ENCODE measurements at places on chromosomes 12 and 14.

DNA sequence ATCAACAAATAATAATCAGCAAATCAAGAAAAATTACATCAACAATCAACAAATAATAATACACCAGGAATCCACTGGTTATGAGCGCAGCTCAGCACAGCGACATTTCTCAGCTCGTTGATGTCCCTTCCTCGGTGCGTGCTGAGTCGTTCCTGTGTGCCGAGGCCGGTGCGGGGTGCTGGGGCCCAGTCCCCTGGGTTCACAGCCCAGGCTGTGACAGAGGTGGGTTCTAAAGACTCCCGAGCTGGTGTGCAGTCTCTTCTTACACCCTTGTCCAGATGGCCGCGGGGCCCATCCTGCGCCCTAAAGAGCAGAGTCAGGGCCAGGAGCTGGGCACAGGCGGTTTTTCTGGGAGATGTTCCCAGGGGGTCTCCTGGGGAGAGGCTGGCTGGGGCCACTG is 26.9 kb upstream of the TRAF3 start:
- DNase-seq, result no peak

DNA sequence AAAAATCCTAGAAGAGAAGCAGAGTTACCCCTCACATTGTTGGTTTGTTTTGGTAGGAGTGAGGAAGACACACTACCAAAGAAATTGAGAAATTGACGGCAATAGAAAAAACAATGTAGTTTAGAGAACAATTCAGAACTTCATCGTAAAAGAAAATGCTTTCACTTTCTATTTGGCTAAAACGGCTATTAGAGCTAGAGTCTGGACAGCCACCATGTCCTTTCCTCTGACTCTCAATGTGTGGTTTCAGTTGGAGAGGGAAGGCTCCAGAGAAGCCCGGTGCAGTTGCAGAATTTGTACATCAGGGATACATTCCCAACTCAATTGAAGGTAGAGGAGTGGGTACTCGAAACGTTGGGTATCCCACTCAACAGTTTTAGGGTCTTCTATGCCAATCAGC is 535.3 kb downstream of the GALC start:
- DNase-seq, result no peak

GRCh38 chr12:1044199-1044598 is 53.2 kb downstream of the ERC1 start:
- DNase-seq, result no peak

DNA sequence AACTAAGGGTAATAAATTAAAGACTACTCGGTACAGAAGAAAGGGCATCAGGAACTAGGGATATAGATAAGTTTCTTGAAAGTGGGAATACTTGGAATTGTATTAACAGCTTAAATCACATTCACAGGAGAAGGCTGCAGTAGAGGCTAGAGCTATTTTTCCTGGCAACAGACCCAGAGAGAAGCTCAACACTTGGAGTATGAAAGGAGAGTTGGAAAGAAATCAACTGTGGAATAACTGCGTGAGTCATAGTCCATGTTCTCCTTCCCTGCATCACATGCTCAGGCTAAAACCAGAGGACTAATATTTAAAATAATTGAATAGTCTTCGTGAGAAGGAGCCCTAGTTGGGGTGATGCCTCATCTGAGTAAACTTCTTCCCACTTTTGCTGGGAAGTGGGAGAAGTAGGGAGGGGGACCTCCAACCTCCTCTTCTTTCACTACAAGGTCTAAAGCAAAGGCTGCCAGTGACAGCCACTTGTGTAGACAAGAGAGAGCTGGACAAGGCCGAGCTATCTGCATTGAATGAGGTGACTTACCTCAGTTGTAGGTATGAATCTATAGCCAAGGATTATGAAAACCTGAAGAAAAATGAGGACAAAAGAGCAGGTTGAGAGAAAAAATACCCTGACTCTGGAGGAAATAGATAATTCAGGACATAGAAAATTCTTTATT is 32.7 kb downstream of the DYRK2 start:
- no peak for DNase-seq

DNA sequence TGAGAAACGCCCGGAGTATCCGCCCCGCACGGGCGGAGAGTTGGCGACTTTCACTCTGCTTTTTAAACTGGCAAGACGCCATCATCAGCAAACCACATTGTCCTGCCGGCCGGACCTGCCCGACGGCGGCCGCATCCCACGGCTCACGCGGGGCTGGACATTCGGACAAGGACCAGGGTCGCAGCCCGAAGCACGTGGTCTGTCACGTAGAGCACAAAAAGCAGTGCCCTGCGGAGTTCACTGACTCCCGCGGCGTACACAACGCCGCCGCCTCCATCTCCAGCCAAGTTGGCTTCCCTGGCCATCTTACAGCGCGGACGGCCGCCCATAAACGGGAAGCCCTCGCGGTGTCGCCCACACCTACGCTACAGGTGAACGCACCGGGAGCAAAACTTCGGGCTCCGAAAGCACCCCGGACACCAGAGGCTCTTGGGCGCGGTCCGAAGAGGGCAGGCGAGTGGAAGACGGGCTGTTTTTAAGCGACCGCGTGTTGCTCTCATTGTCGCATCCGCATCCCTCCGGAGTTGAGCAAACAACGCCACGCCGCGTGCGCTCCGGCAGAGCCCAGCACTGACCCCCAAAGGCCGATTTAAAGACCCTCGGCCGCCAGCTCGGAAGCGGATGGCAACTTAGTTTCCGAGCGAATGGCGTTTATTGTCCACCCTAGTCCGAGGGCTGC is 966 bp downstream of the SINHCAF start:
- peak; percentile 23 for DNase-seq

DNA sequence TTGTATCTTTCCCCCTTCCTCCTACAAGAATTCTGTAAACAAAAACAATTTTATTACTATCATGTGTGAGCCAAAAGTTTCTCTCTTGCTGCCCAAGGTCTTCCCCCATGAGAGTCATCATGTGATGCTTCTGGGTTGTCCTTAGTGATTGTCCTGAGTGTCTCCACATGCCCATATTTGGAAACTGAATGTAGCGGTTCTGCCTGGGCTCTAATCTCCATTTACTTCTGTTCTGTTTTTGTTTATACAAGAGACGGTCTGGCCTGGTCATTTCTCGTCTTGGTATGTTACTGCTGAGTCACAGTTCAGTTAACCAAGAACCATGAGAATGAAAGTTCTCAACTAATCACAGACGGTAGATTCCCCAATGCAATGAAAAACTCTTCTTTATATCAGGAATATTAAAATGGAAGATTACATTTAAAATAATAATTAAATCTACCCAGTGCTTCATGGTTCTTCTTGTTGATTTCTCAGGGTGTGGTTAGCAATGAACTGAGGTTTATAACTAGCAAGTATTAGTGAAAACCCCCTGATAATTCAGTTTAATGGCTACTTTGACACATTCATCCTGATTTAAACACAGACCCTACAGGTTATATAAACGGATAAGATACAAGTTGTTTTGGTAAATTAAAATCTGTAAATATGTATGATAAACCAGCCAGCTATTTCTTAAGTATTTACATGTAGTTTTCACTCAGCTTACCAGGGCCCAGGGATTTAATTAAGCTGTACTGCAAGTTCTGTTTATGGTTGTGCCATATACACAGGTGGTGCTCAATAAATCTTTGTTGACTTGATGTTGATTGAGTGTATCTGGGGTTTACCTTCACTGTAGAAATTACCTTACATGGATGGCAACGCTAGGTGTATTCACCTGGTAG is 81.1 kb downstream of the PELI2 start:
- DNase-seq, result no peak

GRCh38 chr12:25906651-25907340 is 51.7 kb upstream of the RASSF8 start:
- DNase-seq, result no peak

DNA sequence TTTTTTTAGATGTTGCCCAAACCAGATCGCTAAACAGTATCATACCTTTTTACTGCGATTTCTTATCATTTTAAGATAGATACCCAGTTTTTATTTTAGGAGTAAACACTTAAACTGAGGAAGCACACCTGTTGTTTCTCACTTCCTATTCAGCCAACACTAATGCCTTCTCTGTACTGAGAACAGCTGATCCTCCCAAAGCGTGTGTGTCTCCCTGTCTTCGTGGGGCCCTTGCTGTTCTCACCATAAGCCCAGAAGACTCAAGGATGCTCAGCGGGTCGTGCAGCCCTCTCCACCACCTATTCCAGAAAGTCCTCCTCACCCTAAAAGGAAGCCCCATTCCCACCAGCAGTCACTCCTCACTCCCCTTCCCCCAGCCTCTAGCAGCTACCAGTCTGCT is 14.8 kb downstream of the PPP2R5C start:
- DNase-seq, result no peak

GRCh38 chr12:66596199-66596598 is 82.7 kb downstream of the GRIP1 start:
- DNase-seq, result no peak

DNA sequence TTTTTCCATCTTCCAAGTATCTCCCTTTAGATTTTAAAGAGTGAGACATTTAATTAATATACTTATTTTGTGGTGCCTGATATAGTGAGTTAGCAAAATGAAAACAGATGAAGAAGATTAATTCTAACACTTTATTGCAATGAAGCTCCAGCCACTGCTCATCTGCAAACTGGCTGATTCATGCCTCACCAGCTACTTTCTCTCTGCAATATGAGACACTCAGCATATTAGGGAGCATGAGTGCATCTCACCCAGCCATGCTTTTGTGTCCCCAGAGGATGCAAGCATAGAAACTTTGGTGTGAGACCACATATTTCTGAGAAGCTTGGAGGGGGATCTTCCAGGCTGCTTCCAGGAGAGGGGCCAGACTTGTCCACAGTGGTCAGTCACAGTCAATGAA is 148.6 kb downstream of the BMP4 start:
- DNase-seq, result no peak

GRCh38 chr12:110175201-110175600 is 51.0 kb downstream of the IFT81 start:
- no peak for DNase-seq

- DNase-seq, result peak; percentile 17
Measured at GRCh38 chr14:89493877-89494634, 77.0 kb upstream of the FOXN3 start.

- DNase-seq, result no peak
Measured at GRCh38 chr12:51886021-51886710, 1.7 kb upstream of the ANKRD33 start.

DNA sequence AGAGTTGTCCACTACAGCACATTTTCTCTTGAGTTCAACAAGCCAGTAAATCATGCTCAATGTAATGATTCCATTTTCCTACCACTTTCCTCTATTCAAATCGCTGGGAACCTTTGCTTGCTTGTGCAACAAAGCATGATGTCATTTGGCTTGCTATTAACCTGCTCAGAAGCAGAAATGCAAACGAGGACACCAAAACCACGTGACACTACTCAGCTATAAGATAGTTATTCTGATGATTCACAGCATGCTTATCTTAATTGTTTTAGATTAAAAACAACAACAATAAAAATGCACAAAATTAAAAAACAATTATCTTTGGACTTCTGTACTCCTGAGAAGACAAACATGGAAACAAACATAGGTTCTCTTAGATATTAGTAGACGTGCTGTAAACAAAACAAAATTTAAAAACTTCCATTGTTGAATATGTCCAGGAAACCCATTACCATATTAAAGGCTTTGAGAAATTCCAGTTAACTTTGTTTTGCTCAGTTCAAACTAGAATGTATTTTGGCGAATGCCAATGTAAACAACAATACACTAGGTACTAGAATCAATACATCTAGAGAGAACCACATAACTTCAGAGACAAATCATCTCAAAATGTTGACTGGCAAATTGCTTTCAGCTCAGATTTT is 77.5 kb upstream of the KRAS start:
- DNase-seq, result no peak

- DNase-seq, result no peak
Measured at GRCh38 chr14:33992274-33993007, 41.6 kb upstream of the EGLN3 start.

DNA sequence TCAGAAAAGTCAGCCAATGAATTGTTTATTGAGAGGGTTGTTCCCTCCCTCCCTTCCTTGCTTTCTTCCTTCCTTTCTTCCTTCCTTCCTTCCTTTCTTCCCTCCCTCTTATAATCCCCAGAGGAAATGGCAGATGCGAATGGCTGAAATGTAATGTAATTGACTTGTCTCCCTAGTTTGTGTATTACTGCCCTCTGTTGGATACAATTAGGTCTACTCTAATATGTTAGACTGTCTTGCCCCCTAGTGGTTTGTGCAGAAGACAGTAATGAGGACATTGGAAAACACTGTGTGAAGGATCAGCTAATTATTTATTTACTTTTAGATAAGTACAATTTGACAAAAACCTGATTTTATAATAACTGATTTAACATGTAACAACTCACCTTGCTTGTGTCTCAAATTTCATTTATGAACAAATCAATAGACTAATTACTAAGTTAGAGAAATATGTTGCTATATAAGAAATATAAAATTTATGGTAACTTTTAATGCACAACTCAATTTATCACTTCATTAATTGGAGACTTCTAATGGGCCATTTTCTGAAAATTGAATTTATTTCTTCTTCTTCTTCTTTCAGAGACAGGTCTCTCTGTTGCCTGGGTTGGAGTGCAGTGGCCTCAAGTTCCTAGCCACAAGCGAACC is 229.8 kb upstream of the LRIG3 start:
- DNase-seq, result no peak

DNA sequence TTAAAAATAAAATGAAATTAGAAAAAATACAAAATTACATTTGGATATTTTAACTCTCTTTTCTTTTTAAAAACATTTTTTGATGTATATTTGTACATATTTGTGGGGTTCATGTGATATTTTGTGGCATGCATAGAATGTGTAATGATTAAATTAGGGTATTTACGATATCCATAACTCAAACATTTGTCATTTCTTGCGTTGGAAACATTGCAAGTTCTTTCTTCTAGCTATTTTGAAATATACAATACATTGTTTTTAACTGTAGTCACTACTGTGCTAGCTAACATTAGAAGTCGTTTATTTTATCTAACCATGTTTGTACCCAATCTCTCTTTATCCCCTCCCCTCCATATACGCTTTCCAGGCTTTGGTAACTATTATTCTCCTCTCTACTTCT is 13.9 kb upstream of the EIF2S3B start:
- DNase-seq, result no peak

GRCh38 chr12:27868139-27868538 is 88.1 kb upstream of the MANSC4 start:
- DNase-seq, result no peak
